Chondrocyte (in vitro differentiated cells): ENCODE measurements at places on chromosomes 11 and 22.

GRCh38 chr22:30045901-30046715 is 34.2 kb upstream of the HORMAD2 start:
- DNase-seq, result no peak

GRCh38 chr22:23608583-23608982 is 23.5 kb downstream of the DRICH1 start:
- no peak for DNase-seq

DNA sequence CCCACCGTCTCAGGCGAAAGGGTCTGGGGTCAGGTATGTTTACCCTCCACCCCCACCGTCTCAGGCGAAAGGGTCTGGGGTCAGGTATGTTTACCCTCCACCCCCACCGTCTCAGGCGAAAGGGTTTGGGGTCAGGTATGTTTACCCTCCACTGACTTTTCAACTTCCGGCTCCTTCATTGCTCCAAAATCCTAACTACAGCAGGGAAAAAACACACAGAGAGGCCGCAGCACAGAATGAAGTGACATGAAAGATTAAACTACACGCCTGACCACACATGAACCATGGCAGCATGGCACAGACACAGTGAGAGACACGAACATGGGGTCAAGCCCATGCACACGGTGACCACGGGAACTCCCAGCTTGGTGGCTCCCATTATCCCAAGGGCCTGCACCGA is 634.9 kb upstream of the B3GAT1 start:
- DNase-seq, result no peak

- peak; percentile 60 for DNase-seq
Measured at GRCh38 chr22:19940536-19941364, 822 bp upstream of the COMT start.

DNA sequence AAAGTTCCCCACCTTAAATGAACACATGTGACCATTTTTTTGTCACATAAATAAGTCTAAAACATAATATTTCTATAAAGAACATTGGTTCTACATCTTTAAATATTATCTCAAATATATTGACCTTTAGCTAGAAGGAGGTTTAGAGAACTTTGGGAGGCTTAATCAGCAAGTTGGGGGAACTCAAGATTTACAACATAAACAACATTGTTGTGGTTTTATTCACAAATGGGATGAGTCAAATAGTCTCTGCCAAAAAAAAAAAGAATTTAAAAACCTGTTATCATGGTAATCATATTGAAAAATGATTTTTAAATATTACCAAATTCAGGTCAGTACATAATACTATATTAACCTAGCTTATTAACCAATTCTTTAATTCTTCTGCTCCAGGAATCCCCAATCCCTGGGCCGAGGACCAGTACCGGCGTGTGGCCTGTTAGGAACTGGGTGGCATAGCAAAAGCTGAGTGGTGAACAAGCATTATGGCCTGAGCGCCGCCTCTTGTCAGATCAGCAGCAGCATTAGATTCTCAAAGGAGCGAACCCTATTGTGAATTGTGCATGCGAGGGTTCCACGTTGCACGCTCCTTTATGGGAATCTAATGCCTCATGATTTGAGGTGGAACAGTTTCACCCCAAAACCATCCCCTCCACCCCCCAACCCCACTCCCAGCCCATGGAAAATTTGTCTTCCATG is 98.2 kb downstream of the RDX start:
- no peak for DNase-seq

GRCh38 chr22:19607192-19608002 is 83.2 kb upstream of the CLDN5 start:
- DNase-seq, result peak; percentile 65

DNA sequence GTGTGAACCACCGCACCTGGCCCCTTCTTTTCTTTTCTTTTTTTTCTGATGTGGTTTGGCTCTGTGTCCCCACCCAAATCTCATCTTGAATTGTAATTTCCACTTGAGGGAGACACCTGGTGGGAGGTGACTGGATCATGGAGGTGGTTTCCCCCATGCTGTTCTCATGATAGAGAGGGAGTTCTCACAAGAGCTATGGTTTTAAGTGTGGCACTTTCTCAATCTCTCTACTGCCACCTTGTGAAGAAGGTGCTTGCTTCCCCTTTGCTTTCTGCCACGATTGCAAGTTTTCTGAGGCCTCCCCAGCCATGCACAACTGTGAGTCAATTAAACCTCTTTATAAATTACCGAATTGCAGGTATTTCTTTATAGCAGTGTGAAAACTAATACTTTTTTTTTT is 4.9 kb upstream of the TCN2 start:
- no peak for DNase-seq

DNA sequence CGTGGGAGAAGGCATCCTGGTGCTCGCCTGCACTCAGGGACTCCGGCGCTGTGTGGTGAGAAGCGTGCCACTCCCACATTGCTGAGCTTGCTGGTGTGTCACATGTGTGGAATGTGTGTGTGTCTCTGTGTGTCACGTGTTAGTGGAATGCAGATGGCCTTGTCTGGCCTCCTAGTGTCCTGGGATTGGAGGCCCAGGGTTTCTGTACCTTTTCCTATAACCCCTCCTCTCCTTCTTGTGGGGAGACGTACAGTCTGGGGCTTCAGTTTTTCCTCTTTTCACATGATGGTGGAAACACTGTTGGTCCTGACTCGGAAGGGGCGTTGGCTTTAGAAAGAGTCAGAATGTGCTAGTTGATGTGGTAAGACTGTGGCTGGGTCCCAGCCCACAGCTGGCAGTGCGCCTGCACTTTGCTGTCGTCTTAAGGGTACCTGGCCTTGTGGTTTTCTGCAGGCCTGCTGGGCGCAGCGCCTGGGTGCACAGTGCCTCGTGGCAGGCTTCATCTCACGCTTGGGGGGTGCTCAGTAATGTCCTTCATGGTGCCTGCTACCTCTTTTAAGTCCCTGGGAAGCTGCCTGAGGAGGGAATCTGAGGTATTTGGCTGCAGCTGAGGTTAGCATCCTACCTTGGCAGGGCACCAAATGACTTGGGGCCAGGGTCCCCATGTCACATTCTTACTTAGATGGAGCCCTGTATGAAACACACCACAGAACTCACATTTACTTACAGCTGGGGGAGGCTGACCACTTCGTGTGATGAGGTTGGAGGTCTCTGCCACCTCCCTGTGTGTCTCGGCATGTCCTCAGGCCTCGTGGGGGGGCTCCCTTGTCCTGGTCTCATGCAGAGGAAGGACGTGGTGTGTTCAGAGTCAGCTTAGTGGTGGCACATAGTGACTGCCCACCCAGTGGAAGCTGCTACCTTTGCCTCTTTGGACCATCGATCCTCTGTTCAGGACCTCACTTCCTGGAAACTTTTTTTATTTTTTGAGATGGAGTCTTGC is 61.9 kb downstream of the MED15 start:
- peak; percentile 34 for DNase-seq

DNA sequence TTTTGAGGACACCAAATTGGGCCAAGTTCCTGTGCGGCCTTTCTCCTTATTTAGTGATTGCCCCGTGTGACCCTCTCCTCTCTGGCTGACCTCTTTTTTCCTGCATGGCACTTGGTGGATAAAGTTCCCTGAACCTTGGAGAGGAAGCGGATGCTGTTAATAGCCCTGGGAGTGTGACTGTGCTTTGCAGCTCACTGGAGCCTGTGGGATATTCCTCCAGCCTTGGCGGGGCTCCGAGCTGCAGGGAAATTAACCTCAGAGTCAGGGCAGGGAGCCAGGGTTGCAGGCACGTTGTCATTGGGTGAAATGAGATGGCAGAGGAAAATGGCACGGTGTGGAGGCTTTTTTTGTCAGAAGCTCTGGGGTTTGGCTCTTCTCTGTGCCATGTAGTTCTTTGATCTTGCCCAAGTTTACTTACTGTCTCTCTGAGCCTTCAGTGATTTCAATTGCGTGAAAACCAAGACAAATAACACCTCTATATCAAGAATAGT is 965 bp downstream of the OR9Q1 start:
- no peak for DNase-seq

DNA sequence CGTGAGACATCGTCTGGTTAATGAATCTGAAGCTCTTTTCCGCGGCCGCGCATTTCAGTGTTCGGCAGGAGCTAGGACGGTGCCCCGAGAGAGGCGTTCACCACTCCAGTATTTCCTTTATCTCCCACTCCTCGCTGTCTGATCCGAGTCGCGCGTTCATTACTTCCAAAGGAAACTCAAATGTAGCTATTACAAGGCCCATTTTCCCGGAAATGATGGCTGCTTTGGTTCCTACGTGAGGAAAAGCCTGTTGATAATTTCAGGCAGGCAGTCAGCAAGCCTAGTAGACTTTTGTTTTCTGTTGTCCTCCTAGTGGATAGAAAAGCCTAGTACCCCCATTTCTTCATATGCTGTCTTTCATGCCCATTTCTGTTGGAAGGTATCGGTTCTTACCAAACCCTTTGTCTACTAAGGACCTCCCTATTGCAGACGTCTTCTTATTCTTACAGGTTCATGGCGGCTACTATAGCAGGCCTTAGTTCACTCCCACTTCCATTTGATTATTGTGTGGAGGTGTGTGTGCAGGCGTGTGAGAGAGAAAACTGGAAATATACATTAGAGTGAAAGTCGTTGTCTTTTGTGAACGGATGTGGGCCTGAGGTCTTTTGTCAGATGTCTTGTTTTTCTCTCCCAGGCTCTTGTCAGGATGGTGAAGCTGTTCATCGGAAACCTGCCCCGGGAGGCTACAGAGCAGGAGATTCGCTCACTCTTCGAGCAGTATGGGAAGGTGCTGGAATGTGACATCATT is 737 bp downstream of the RBM4 start:
- DNase-seq, result no peak

DNA sequence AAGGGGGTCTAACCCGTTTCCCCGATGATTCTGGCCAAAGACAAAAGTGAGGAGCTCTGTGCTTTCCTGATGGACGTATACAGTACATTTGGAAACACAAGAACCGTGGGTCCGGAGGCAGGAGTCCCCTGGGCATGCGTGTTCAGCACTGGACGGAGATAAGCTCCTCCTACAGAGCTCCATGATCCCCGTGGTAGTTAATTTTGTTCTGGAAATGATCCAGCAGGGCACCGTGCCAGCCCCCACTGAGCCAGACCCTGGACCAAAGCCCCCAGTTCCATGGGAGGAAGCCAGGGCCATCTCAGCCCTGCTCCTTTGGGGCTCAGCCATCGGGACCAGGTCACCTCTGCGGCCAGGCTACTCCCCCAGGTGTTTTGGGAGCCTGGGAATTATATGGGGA is 83.3 kb downstream of the TRMU start:
- no peak for DNase-seq

DNA sequence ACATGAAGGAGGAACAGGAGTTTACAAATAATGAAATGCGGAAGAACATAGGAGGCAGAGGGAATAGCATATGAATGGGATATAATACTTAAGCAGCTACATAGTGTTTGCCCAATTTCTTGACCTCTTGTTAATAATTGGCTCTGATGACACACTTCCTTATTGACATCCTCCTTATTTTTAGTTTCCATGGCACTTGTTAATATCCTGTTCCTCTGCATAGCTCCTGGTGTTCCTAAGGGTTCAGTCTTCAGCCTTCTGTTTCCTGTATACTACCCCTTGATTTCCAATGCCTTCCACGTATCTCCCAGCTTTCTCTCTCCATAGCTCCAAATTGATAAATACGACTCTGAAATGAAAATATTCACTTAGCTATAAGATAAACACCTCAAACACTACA is 663.8 kb upstream of the API5 start:
- no peak for DNase-seq

- DNase-seq, result no peak
Measured at GRCh38 chr11:117985953-117986887, at the start of gene IL10RA. TSS of gene IL10RA (plus strand) at chr11:117986394. CDS start at chr11:117986468, 74 bp downstream.

DNA sequence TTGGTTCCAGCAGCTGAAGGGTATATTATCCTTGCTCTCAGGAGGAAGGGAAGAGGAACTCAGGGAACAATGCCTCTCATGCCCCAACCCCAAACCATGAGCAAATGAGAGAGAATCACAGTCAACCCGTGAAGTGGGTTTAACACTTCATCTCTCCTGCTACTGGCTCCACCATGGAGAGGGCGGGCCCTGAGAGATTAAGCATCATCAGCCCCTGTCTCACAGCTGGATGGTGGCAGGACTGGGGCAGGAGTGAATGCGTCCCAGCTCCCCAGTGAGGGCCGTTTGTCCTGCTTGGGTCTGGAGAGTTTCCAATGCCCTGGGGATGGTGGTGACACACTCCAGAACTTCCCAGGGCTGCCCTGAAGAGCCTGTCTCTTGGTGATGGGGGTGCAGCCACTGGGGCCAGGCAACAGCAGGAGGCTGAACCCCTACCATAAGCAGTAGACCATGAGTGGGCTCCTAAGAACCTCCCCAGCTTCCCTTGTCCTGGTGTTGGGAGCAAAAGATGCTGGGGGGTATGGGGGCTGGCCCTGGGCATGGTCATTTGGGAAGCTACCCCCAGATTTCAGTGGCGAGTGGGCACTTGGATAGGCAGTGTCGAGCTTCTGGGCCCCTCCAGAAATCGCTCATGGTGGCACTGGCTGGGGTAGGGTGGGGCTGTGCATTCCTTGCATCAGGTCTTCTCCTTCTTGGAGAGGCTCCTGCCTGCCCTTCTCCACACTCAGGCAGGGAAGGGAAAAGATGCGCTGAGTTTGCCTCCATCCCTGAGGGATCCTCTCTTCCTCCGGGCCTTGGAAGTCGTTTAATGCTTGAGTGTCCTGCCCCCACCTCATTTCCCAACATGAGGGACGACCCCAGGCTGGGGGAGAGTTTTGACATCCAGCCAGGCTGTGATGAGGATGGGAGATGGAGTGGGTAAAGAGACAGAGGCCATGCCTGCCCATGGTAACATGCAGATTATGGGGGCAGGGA is 157.5 kb downstream of the ST3GAL4 start:
- peak; percentile 79 for DNase-seq

DNA sequence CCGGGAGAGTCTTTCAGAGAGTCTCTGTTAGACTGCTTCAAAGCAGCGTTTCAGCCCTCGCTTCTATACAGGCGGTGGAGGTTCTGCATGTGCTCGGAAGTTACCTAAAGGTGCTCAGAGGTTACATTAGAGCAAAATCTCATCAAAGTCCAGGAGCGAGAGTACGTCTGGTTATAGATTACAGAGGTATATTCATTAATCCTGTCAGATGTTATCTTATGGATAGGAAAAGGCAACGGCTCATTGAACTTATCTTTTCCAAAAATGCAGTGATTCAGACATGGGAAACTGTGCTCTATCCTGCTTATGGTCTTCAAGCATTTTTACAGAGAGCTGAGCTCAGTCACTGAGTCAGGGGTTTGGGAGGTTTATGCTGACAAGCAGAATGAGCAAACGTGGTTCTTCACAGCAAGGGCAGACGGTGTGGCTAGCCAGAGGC is 9.1 kb upstream of the ZBED5 start:
- DNase-seq, result no peak

DNA sequence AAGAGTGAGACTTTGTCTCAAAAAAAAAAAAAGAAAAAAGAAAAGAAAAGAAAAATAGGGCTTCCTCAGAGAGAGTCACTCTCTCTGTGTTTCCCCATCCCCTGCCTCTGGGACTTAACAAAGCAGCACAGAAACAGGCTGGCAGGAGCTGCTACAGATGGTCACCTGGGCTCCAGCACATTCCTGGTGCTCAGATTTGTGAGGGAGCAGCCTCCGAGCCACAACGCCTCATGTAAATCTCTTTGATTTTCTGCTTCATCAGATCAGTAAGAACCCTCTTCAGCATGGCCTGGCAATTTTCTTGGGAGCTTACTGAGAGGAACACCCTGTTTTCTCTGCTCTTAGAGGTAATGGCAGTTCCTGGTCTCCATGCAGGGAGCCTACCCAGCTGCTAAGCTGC is 15.2 kb upstream of the LDHA start:
- no peak for DNase-seq
